ENCODE measurements at places on chromosomes 7 and 10.

DNA sequence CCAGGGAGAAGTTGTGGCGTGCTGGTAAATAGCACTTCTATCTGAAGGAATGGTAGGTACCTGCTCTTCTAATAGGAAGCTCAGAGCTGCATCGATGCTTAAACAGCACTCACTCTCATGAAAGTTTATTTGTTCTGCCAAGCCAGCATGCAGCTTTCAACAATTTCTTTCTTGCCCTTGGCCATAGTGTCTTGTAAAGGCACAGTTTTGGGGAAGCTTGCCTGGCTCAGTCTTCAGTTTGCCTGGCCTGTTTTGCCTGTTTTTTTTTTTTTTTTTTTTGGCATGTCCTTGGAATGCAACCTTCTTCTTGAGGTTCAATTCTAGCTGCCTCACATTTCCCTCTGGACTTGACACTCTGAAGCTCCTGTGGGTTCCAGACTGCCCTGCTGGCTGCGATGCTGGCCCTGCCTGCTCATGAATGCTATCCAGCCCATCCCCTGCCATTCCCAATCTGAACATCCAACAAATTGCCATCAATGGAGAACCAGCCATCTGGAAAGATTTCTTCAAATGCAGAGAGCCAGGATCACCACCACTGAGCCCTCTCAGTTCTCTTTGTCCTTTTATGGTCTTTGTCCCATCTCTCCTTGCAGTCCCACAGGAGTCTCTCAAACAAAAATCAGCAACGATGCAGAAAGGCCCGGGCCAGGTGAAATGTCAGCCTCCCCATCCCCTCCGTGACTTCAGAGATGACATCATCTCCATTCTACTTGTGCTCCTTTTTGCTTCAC is 133.9 kb downstream of the ANLN start:
- DNase-seq: no peak

- no peak for DNase-seq
Measured at GRCh38 chr10:8416192-8416701, 361.8 kb downstream of the GATA3 start.

DNA sequence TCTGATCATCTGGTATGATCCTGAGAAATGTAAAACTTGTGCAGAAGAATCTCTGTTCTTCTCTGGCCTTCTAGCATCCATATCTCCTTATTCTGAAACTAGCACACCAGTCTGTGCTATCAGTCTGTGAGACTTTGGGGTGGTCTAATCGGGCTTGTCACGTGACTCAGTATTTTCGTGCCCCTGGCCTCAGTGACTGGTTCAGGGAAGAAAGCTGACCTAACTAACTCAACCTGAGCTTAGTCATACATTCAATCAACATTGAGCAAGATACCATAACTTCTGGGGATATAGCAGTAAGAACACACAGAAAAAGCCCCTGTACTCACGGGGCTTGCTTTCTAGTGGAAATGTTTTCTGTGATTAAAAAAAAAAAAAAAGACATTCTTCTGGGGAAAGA is 109.3 kb downstream of the DKK1 start:
- no peak for DNase-seq

- DNase-seq: no peak
Measured at GRCh38 chr7:44762726-44763522, 14.3 kb downstream of the ZMIZ2 start.

GRCh38 chr7:44067064-44067951 is 1.9 kb upstream of the PGAM2 start:
- DNase-seq: no peak

DNA sequence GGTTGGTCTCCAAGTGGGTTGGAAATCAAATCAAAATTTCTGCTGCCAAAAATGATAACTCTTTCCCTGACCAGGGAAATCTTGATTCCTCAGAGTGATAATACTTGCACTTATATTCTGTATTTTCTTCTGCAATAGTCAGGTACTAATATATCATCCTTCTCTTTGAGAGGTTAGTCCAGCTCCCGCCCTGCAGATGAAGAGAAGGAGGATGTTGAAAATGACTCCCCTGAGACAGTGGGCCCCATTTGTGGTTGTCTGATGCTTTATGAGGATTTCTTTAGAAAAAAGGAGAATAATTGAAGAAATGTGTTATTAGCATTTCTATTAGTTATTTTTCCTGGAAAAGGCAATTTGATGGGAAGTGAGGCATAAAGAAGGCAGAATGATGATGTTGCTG is 213.0 kb downstream of the SEC23IP start:
- no peak for DNase-seq

- no peak for DNase-seq
Measured at GRCh38 chr7:40099837-40100236, 34.6 kb downstream of the MPLKIP start.

GRCh38 chr7:3867863-3868262 is 566.8 kb downstream of the SDK1 start:
- no peak for DNase-seq

DNA sequence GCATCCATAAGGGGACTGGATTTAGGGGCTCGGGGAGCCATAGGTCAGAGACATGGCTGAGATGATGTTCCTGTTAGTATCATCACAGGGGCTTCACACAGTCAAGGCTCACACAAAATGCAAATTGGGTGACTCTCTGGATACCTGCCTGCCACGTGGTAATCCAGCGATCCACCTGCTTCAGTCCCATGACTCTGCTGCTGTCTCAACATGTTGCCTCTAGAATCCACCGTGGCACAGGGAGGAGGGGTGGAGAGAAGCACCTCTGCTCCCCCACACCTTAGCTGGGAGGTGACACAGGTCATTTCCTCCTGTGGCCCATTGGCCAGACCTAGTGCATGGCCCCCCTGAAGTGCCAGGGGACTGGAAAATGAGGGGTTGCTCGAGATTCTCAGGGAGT is 83.1 kb downstream of the CDH23 start:
- no peak for DNase-seq

DNA sequence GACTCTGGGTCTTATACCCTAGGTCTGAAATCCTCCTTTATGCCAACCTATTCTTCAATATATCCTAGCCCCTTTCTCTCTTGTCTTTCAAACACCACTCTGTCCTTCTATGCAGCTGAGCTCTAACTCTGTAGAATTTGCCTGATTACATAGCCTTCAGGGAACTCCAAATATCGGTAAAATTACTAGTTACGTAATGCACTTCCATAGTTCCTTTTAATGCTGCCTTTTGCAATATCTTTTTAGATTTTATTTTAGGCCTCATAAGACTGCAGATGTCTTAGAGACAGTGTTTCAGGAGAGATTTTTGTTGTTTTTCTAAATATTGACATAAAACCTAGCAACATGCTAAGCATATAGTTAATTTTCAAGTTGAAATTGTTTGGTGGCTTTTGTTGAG is 924.8 kb downstream of the CNTNAP2 start:
- no peak for DNase-seq

- no peak for DNase-seq
Measured at GRCh38 chr10:117988814-117989213, 57.9 kb downstream of the RAB11FIP2 start.

All from cerebellar cortex (tissue), 1 donor.